Activated naive CD4-positive, alpha-beta T cell treated with anti-CD3 and anti-CD28 coated beads, Interleukin-2, amount 50 U/mL, for 72 hours (primary cell): ENCODE measurements at places on chromosomes 6 and 20. TPM values are rescaled to one million over a fixed set of nuclear protein-coding genes. Genes with fewer than 3 reads are reported as not detected.

The AGER gene
- 21.6 TPM for total RNA-seq

The FAXC gene
- total RNA-seq: not detected

The PPT2 gene
- total RNA-seq: 18.7 TPM

The GTPBP2 gene
- total RNA-seq: 84.1 TPM

The SLC44A4 gene
- total RNA-seq: 0.29 TPM

The ARG1 gene
- total RNA-seq: not detected

The MRPS10 gene
- total RNA-seq: 30.8 TPM

The IL17F gene
- 6.2 TPM for total RNA-seq

The B3GAT2 gene
- total RNA-seq: not detected

The GPX5 gene
- total RNA-seq: not detected

The PHACTR2 gene
- total RNA-seq: 20.5 TPM

The MUC21 gene
- not detected for total RNA-seq

- DNase-seq: no peak
Observed at GRCh38 chr6:170446841-170447560, 106.1 kb downstream of the PSMB1 start.

DNA sequence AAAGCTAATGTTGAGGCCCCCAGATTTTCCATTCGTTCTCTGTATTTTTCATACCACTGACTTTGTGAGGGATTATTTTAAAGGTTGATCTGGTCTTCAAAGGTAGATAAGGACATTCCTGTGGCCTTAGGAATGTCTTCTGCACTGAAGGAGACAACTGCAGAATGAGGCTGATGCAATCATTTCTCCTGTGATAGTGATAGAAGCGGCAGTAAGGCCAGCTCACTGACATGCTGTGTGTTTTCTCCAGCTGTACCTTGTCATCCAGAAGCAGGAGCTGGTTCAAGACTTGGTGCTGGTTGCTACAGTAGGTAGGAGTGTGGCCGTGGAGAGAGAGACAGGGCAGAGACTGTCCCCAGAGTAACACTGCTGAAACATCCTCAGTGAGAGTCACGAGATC lies 53.8 kb downstream of the DCBLD1 start:
- DNase-seq: no peak

- DNase-seq: no peak
Observed at GRCh38 chr6:35497571-35498421, 917 bp upstream of the TEAD3 start.

DNA sequence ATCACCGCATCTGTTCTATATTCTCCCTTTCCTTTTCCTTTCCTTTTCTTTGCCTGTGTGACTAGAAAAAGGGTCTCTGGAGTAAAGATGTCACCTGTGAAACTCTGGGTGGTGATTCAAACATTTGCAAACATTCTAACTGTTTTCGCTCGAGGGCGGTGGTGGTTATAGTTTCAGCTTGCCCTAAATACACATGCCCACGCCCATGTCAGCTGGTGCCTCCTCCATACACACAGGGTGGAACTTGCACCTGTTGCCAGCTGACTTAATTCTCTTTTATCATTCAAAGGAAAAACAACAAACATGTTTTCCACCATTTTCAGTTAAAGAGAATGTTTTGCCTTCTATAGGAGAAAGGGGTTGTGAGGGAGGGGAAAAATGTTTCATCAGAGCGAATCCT lies 381.9 kb upstream of the ARID1B start:
- no peak for DNase-seq

- no peak for DNase-seq
Observed at GRCh38 chr6:74889635-74890034, 316.2 kb downstream of the COL12A1 start.

- DNase-seq: no peak
Observed at GRCh38 chr6:140566781-140567277, 1192.4 kb upstream of the CITED2 start.

GRCh38 chr20:53428996-53429395 lies 164.6 kb downstream of the ZNF217 start:
- no peak for DNase-seq

- no peak for DNase-seq
Observed at GRCh38 chr6:20034408-20034769, 177.9 kb downstream of the MBOAT1 start.
